ENCODE measurements at places on chromosomes 7 and 10.

DNA sequence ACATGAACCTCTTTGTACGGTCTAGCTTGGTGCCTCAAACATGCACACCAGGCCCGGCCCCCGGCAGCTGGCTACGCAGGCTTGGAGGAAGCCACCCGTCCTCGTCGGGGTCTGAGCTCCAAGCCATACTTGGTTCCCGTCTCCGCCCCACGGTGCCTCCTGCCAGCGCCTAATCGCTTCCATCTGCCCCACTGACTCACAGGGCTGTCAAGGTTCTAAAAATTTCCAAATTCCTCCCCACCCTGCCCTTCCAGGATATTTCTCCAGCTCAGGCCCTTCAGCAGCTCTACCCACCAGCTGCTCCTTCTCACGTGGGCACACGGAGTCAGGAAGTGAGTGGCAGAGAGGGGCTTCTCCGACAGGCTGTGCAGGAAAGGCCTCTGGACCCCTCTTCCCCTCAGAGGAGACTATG is 38.8 kb downstream of the TMEM270 start:
- DNase-seq = no peak

DNA sequence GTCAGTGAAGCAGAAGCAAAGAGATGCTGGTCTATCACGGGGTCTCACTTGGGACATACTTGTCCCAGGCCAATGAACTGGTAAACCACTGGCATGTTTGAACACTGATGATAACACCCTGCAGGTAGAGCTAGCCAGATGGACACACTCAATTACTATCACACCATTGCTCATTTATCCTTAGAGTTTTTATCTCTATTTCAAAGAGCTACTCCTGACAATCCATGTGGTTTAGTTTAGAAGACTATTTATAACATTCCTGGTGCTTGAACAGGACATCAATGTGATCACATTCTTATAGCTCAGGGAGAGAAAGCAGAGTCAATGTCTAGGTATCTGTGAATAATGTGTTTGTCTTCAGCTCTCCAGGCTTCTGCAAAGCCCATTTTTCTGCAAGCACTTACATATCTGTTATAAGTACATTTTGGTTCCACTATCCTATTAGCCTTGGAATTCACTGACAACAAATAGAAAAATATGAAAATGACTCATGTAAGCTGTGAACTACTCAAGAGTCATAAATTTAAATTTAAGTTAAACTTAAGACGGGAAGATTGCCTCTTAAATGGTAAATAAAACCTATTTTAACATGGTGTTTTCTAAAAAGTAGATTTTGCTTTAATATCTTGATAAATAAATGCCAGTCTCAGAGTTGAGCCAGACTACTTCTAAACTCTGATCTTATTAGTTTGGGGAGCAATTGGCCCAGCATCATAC is 106.7 kb upstream of the MBL2 start:
- no peak for DNase-seq

- no peak for DNase-seq
Observed at GRCh38 chr7:101160910-101161309, 4.5 kb downstream of the VGF start.

GRCh38 chr10:62993121-62993520 is 140.0 kb upstream of the NRBF2 start:
- DNase-seq = no peak

- DNase-seq = peak; percentile 28
Observed at GRCh38 chr10:44233561-44234482, 151.1 kb downstream of the CXCL12 start.

- DNase-seq = peak; percentile 71
Observed at GRCh38 chr10:114571316-114571999, 86.6 kb downstream of the ABLIM1 start.

DNA sequence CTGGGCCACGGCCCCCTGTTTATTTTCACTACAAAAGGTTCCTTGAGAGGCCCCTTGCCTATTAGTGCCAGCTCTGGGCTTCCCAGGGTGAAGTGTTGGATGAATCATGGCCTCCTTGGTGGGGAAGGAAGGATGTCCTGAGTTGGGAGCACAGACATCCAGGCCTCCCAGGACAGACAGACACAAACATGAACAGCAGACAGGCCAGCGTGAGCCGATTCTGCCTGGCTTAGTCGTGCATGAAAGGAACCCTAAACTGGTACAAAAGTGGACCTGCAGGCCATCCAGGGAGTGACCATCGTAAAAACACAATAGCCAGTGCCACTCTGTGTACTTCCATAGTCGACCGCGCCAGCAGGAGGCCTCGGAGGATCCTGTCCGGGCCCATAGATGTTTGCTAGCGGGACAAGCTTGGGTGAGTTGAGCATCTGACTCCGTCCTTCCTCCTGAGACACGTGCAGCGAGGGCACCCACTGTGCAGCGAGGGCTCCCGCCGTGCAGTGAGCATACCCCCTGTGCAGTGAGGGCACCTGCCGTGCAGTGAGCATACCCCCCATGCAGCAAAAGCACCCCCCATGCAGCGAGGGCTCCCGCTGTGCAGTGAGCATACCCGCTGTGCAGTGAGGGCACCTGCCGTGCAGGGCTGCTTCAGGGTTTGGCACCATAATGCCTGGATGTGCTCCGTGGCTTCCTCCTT is 51.3 kb upstream of the PRKAR1B start:
- DNase-seq = no peak

DNA sequence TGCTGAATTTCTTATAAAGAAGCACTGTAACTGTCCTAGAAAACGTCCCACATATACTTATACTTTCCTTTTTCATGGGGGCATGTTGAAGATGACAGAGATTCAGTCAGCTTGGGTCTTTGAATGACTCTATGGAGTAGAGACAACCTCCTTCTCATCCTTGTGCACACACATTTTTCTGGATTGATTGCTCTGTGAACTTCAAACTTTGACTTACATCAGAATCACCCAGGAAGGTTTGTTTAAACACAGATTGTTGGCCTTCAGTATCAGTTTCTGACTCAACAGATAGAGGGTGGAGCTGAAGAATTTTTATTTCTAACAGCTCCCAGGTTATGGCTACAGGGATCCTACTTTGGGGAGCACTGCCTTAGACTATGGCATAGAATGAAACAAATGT is 97.6 kb upstream of the DGKB start:
- no peak for DNase-seq

DNA sequence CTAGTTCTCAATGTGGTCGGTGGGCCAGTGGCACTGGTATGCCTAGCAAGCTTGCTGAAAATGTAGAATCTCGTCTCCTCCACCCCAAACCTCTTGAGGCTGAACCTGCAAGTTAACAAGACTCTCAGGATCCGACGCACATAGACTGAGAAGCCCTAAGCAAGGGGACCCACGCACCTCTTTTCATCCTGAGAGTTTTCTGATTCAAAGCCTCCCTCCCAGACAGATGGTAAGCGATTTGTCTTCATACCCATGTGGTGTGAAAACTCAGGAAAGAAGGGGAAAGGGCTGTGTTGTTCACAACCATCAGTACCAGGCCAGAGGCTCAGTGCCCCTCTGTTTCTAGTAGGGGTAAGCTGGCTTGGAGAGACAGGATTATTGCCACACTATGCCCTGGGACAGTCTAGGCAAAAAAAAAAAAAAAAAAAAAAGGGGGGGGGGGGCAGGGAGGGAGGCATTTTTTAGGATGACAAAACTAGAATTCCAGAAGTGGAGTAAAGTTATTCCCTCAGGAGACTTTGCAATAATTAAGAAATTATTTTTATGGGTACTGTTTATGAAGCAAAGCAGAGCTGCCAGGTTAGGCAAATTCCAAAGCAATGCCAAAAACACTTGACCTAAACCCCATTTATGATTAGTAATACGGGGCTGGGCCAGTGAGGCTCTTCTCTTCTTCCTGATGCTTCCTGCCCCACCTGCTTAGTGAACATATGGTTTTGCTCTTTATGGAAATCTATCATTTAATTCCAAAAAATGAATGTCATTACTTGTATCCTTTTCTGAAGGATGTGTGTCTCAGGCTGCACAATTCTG is 117.6 kb upstream of the PDLIM1 start:
- no peak for DNase-seq

DNA sequence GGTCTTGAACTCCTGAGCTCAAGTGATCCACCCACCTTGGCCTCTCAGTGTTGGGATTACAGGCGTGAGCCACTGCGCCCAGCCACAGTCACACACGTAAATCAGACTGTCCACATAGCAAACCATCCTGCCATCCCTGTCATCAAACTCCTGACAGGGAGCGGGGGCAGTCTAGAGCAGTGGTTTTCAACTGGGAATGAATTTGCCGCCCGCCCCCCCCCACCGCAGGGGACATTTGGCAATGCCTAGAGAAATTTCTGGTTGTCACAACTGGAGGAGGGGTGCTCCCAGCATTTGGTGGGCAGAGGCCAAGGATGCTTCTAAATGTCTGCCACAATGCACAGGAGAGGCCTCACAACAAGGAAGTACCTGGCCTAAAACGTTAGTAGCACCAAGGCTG is 24.1 kb downstream of the CAMK2G start:
- DNase-seq = no peak

DNA sequence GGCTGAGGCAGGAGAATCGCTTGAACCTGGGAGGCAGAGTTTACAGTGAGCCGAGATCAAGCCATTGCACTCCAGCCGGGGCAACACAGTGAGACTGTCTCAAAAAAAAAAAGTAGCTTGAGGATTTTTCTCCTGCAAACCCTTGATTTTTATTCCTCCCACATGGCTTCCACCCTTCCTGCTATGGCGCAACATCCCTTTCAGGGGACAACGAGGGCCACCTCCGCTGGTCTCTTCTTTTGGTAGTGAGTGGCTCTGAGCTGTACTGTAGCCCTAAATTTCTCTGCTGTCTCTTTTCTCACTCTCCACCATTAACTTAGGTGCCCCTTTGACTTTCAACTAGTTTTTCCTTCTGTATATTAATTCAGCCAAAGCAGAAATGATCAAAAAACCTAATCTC is 113.4 kb downstream of the HIPK2 start:
- no peak for DNase-seq

- DNase-seq = no peak
Observed at GRCh38 chr7:146875981-146876380, 759.4 kb downstream of the CNTNAP2 start.

- DNase-seq = no peak
Observed at GRCh38 chr7:56537477-56537876, 421.3 kb upstream of the NUPR2 start.

- DNase-seq = no peak
Observed at GRCh38 chr7:156777364-156778069, 115.5 kb downstream of the LMBR1 start.

DNA sequence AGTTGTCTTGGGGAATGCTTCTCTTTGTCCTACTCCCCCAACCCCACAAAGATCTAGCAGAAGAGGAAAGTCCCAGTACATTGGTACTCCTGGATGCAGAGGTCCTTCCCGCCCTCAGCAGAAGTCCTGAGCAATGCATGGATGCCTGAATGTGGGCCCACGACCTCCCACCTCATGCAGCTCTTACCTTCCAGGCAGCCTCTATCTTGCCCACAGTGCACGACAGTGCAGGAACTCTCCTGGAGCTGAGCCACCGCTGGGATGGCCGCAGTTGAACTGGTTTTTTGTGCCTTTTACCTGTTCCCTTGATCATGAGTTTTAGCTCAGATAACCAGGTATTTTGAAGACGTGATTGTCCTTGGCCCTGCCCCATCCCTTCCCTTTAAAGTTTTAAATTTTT is 37.9 kb downstream of the LRRC4 start:
- DNase-seq = no peak
